ENCODE measurements at places on chromosomes 12 and 14.

GRCh38 chr14:73471582-73472184 lies 13.3 kb upstream of the NUMB start:
- no peak for DNase-seq

DNA sequence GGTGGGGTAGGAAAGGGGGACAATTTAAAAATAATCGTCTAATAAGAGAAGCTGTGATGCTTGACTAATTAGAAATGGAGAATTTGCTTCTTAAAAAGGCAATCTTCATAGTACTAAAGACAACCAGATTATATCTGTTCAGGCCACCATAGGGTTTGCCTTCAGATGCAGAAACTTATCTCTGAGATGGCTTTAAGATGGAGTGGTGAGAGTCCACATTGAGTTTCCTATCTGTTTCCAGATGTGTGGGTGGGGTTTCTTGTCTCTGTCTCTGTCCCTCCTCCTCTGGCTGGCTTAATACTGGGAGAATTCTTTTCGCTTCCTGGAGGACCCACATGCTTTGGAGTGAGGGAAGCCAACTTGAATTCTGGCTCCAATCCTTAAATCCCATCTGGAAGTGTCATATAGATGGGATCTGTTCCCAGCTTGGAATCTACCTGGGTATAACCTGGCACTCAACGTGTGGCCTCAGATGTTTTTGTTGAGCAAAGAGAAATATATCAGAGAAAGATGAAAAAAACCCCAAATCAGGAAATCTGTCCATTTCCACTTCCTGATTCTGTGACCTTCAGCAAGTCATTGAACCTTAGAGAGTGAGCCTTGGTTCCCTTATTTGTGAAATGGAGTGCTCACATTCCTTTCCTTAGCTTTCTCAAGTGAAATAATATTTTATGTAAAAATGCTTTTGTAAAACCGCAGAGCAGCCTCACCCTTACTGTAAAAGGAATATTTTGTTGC lies 66.4 kb downstream of the CHST11 start:
- DNase-seq: peak; percentile 22

DNA sequence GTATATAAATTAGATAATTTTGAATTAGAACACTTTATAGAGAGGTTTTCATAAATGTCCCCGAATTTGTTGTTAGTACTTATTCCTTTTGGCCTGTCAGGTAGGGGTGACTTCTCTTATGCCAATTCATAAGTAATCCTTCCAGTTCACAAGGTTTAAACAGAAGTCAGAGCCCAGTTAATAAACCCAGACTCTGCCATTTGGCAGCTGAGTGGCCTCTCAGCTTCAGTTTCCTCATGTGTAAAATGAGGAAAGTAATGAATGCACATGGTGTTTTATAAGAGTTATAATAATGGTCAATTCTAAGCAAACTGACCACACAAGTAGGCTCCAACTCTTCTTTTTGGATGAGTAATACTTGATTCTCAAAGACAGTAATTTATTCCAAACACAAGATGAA lies 10.3 kb downstream of the MTERF2 start:
- DNase-seq: no peak

DNA sequence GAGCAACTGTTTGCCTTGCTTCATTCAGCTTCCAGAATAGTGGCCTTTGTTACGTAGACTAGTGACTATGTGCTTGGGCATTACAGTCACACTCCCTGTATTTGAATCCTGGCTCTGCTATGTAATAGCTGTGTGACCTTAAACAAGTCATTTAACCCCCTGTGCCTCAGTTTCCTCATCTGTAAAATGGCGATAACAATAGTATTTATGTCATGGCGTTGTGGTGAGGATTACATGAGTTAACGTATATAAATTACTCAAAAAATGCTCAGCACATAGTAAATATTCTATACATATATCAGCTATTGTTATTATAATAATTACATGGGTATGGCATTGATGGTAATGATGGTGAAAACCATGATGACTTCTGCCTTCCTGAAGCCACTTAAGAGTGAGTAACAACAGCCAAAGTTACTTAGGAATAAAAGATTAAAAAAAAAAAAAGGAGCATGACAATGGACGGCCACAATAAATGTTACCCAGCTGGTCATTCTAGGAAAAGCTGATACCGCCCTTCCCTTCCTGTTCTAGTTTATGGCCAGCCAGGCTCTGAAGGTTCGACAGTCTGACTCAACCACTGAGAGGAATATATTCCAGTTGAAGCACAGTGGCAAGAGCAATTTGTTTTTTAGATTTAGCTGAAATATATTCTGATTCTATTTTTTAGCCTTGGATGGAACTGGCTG lies 9.9 kb upstream of the ADIPOR2 start:
- peak; percentile 36 for DNase-seq

GRCh38 chr14:20657216-20658211 lies 16.0 kb upstream of the OR6S1 start:
- DNase-seq: peak; percentile 46

DNA sequence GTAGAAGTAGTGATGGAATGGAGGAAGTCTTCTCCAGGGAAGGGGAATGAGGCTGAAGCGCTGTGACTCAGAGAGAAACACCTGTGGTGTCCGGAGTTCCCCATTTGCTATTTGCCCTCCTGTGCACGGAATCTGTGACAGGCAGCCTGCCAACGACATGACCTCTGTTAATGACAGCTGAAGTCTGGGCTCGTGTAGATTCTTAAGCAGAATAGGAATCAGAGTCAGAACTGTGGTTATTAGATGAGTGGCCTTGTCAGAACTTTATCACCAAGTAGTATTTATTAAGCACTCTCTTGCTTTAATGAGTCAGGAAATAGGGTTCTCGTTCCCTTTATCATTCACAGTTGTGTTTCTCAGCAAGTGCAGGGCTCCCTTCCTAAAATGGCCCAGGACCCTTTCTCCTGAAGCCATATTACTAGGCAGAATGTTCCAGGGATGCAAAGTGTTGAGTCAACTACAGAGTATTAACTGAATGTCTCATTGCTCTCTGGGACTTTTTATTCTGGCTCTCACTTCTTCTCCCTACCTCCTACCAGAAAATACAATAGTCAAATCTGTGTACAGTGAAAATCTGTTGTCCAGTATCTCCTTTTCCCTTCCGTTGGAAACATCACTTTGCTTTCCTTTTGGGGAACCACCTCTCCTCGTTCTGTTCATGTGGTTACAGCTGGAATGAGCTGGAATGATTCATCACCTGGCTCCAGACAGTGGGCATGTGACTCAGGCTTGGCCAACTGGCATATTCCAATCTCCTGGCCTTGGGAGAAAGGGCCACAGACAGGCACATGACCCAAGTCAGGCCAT lies 77.8 kb upstream of the MAX start:
- no peak for DNase-seq

GRCh38 chr14:69693801-69694729 lies 72.9 kb upstream of the SRSF5 start:
- DNase-seq: peak; percentile 39

- DNase-seq: no peak
Observed at GRCh38 chr12:43453761-43454160, 98.2 kb downstream of the ADAMTS20 start.

DNA sequence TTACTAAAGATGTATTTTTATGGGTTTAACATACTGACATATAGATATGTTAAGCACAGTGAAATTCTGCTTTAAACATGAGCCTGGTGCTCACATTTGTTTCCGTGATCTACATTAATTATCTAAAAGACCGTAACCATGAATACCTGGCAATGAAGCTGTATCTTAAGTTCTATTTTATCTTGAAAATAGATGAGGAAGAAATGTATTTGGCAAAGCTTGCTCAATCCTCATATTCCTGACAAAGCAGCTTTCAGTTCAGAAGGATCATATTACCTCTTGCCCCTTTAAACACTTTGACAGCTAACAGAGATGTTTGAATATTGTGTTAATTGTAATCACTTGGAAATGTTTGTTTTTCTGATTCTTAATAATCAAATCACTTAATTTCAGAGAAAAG lies 9.8 kb downstream of the EPYC start:
- no peak for DNase-seq

- DNase-seq: no peak
Observed at GRCh38 chr12:11576104-11576503, 73.4 kb upstream of the ETV6 start.

DNA sequence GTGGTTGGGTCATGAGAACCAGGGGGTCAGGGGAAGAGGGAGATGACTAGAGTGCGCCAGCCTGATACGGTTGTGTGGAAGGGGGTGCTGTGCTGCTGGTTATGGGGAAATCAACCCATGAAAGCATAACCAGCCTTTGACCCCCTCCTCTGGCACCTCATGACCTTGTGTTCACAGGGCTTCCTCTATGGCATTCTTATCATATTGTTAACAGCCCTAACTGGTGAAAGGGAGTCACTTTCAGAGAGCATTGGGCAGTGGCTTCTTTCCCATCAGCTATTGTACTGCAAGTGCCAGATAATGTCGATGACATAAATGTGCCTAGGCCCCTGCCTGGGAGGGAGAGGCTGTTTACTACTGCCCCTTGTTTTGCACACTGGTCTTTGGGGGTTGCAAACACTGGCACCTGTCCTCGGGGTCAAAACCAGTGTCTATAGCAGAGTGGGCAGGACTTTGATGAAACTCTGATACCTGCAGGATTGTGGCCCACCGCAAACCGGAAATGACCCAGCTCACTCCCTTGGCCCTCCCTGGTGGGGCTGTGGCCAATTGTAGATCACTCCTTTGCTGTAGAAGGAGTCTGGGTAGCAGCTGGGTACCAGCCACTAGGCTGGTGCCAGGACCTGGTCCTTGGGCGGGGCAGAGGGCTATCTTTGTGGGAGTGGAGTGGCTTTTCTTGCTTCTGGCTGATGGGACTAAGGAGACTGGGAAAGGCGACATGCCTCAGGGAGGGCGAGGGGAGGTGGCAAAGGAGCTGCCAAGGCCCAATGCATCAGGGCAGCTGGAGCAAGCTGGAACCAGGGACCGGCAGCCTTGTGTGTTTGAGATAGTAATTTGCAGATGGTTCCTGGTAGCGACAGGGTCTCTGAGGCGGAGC lies 634 bp upstream of the TMEM63C start:
- peak; percentile 72 for DNase-seq

DNA sequence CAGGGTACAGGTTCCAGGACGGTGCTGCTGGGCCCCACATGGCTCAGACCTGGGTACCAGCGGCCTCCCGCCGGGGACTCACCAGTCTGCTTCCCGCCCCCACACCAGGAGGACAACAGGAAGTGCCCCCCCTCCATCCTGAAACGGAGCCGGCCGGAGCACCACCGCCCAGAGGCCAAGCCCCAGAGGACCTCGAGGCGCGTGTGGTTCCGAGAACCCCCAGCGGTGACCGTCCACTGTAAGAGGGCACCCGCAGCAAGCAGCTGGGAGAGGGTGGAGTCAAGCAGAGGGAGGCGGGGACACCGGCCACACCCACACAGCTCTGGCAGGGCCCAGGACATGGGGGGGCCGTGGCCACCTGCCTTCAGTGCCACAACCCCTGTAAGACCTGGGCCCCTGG lies 8.1 kb downstream of the C14orf180 start:
- no peak for DNase-seq
